ENCODE measurements at places on chromosomes 2 and 18.

DNA sequence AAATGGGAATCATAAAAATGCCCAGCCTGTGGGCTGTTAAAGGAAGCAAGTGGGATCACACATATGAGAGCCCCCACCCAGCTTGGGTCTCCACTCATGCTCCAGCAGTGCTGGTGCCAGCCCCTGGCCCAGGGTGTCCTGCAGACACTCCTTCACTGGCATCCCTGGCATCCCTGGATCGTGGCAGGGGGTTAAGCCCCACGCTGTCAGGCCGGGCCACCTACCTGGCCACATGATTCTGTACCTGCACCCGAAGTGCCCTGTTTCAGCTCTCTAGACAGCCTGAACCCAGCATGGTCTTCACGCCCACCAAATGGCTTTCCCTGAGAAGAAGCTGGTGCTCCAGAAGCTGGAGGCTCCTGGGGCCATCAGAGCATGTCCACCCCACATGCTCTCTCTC is 137.4 kb downstream of the INHBB start:
- no peak for DNase-seq

DNA sequence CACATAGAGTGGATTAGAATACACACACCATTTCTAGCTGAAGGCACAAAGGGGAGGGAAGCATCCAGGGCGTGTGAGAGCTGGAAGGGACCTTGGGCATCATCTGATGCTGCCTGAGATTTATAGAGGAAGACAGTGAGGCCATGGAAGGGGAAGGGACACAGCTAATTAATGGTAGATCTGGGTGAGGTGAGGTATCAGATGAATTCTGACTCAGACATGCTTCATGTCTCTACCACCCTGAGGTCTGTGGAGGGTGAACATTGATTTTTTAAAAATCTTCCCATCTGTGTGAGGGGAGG is 42.2 kb upstream of the OTOF start:
- DNase-seq: no peak

- DNase-seq: no peak
Measured at GRCh38 chr2:109398366-109399015, 215.3 kb downstream of the SEPTIN10 start.

GRCh38 chr18:76621782-76622495 is 126.9 kb upstream of the ZNF516 start:
- DNase-seq: no peak

DNA sequence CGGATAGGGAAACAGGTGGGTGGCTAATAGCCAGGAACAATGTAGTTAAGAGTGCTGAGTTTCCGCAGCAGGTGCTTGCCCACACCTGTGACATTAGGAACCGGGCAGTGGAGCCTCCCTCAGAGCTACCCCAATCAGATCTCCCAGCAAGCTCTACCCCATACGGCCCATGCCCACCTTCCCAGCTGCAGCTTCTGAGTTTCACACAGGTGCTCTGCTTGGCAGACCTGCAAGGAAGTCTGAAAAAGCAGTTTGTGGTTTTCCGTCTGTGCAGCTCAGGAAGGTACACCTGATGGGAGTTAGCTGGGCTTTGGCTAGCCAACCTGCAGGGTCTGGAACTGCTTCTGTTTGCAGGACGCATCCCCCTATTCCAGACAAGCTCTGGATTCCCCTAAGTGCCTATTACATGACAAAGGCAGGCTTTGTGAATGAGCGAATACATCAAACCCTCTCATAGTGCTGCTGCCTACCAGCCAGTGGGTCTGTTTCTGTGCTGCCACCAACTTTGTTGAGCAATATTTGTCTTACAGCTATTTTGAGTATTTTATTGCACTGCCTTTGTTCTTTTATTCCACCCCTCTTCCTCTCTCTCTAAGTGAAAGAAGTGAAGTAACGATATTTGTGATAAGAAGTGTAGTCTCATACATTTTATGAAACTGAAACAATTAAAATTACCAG is 24.7 kb upstream of the CEP68 start:
- no peak for DNase-seq

GRCh38 chr2:120430501-120430830 is 84.5 kb downstream of the INHBB start:
- DNase-seq: peak; percentile 39

GRCh38 chr2:204539019-204539385 is 6.3 kb upstream of the PARD3B start:
- DNase-seq: no peak

- DNase-seq: no peak
Measured at GRCh38 chr18:46622999-46623398, 34.0 kb downstream of the LOXHD1 start.

- peak; percentile 72 for DNase-seq
Measured at GRCh38 chr2:218394298-218395089, 5.2 kb upstream of the CTDSP1 start.

DNA sequence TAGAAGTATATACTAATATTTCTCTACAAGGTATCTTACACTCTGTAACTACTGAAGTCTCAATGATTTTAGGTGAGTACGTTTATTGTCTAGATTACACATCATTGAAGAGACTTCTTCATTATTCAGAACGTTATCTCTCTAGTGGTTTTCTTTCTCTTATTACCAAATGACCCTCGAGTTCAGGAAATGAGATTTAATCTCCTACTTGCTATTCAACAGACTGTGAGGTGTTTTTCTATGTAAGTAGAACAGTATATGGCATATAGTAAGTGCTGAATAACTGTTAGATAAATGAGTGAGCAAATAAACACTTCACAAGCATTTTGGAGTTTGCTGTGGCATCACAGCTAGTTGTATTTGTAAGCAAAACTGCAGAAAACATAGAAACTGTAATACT is 947.2 kb upstream of the SLC39A10 start:
- DNase-seq: no peak

DNA sequence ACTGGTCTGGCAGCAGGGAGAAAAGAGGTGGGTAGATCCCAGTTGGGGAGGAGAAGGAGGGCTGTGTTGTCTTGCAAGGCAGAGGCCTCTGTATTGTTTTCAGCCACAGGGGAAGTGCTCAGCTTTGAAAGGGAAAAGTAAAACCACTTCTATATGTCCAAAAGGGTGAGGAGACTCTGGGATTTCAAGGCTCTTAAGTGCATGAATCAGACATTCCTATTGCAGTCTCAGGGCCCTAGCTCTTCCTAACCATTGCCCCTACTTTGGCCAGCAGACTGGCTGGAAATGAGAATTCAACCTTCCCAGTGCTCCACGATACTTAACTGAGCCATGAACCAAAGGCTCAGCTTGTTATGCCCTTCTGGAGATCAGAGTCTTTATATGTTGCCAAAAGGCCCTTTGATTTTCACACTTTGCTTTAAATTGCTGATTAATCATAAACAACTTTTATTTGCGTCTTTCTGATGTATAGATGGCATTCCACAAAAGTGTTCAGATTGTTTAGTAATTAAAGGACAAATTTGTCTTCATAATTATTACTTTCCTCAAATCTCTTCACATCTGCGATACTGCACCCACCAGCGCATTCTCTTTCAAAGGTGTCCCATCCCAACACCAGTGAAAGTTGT is 313.8 kb upstream of the MMADHC start:
- no peak for DNase-seq

DNA sequence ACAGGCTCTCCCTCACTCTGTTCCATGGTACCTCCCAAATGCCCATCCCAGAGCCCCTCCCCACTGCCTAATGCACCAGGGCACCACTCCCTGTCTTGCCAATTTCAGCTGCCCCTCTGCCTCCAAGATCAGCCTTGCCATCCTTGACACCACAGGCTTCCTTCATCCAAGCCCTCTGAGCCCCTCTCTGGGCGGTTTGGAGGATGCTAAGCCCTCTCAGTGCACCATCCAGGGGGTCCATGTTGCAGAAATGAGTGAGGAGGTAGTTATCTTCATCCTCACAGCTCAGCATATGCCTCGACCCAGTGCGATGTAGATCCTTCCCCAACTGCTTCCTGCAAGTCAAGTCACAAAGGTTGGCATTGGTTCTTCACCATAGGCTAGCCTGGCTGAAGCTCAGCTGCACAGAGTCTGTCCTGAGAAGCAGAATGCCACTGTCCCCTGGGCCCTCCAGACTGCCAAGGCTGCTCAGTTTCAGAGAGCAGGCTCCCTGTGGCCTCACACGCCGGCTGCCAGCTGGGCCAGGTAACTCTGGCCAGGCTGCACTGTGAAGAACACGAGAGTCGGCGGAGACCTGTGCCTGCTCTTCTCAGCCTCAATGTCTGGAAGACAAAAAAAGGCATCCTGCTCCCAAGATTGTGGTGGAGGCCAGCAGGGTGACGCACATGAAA is 9.9 kb upstream of the MAP3K2 start:
- no peak for DNase-seq

DNA sequence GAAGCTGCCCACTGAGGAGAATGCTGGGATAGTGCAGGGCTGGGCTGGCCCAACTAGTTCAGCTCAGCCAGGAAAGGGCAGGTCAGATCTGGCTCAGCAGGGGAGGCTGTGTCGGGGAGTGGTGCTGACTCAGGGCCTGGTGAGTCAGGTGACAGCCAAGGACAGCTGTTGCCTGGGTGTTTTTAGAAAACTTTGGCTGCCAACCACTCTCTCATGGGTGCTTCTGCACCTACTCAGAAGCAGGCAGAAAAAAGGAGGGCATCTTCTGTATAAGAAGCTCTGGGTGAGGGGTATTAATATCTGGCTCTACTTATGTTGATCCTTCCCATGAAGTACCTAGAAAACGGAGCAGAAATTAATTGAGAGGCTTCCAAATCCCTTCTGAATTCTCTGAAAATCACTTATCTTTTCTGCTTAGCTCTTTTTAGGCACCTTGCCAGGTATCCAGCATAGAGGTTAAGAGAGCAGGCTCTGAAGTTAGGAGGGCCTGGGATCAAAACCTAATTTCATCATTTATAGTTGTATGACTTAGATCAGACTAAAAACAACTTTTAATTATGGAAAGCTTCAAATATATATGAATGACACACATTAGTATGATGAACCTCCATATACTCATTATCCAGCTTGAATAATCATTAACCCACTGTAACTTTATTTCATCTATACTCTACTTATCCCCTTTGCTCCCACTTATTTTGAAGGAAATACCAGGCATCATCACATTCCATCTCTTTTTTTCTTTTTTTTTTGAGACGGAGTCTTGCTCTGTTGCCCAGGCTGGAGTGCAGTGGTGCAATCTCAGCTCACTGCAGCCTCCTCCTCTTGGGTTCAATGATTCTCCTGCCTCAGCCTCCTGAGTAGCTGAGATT is 15.5 kb upstream of the RAB10 start:
- DNase-seq: peak; percentile 72

DNA sequence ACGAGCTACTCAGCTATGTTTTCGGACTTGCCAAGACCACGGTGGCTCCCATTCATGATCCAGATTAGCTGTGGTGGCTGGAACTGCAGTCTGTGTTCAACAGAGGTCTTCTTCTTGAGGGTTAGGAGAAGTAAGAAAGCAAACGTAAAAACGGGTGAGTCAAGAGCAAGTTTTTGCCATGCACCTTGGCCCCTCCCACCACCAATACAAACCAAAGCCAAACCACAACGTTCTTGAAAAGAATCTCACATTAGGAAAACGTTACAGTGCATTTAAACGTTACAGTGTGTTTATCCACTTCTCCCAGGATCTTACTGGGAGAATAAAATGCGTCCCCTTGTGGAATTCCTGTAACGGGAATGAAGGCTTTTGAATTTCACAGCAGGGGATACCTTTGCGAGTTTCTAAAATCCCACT is 725 bp downstream of the FBXO48 start:
- no peak for DNase-seq

DNA sequence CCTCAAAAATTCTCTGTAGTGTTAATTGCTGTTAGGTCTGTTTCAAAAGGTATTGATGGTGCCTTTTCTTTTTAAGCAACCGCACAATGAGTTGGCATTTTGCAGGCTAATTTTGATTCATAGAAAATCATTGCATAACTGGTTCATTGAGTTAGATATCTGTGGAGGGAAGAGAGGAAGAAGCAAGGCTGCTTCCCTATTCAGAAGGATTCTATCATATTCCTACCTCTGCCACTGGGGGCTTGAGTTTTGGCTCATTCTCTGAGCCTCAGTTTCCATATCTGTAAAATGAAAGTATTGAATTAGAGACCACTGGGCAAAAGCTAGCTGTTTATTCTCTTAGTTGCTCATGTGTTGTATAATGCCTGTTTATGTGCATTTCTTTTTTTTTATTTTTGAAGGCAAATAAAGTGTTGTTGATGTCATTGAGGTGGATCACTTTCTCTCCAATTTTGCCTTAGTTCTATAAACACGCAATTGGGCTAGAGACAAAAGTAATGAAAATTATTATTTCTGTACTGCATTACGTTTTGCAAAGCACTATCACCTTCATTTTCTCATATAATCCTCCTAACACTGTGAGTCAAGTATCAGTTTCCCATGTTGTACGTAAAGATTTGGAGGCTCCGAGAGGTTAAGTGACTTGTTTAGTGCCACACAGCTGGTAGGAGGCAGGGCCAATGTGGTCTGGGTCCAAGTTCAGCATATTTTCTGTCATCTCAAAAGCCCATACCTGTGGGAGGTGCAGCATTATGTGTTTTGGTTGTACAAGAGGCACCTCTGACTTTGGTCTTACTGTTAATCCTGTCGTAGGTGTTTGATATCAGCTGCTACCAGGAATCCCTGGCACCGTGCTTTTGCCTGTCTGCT is 5.9 kb downstream of the TRIB2 start:
- DNase-seq: no peak

GRCh38 chr18:51074605-51075004 is 44.6 kb downstream of the SMAD4 start:
- DNase-seq: no peak

- DNase-seq: no peak
Measured at GRCh38 chr2:44086629-44087028, 82.0 kb upstream of the PPM1B start.

DNA sequence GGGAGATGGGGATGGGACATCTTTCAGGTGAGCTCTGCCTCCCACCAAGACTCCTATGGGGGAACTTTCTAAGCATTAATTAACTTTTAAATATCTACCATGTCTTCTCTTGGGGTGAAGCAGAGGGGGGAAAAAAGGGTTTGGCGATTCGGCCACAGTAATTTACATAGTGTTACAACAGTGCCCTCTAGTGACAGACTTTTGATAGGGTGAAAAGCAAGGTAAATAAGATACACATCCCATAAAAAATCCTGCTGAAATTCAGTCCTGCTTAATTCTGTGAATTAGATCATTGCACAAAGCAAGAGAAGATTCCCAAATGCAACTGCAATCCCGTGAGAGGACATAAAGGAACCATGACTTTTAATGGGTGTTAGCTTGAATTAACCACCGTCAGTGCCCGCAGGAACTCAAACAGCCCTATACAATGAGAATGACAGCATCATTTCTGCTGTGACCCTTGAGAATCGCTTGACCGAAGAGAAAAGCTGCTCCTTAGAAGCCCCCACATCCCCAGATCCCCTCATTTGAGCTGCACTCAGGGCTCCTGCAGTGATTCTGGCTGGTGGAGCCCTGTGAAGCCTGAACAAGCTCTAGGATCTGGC is 32.8 kb downstream of the FAM124B start:
- no peak for DNase-seq

GRCh38 chr2:212777020-212777491 is 238.5 kb upstream of the ERBB4 start:
- DNase-seq: no peak

GRCh38 chr18:39647627-39648534 is 2082.3 kb upstream of the CELF4 start:
- DNase-seq: no peak

DNA sequence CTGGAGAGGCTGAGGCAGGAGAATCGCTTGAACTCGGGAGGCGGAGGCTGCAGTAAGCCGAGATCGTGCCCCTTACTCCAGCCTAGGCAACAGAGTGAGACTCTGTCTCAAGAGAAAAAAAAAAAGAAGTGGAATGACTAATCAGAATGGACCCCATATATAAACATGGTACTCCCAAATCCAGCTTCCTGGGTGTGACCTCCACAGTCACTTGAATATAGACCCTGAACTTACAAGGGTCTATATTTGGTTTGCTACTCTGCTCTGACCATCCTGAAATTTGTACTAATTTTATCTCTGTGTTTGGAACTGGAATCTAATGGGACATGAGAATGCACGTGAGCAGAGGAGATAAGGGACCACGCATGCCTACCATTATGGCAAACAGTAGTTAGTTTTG is 275.0 kb downstream of the TNS1 start:
- no peak for DNase-seq
